ENCODE measurements at places on chromosomes 1 and 21.

DNA sequence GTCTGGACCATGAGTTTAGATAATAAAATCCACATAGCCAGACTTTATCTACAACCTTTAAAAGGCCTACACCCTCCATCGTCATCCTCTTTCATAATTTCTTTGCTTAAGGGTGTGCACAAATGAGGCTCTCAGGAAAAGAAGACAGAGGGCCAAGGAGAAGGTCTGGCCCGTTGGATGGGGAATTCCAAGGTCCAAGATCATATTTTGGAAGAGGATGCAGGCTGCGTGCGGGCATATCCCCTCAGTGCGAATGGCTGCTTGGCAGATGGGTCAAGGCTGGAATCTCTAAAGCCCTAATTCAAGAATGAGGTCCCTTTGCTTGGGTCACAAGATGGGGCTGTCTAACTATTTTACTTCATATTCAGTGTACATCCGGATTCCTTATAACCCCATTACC is 782.2 kb upstream of the NCAM2 start:
- DNase-seq = no peak

DNA sequence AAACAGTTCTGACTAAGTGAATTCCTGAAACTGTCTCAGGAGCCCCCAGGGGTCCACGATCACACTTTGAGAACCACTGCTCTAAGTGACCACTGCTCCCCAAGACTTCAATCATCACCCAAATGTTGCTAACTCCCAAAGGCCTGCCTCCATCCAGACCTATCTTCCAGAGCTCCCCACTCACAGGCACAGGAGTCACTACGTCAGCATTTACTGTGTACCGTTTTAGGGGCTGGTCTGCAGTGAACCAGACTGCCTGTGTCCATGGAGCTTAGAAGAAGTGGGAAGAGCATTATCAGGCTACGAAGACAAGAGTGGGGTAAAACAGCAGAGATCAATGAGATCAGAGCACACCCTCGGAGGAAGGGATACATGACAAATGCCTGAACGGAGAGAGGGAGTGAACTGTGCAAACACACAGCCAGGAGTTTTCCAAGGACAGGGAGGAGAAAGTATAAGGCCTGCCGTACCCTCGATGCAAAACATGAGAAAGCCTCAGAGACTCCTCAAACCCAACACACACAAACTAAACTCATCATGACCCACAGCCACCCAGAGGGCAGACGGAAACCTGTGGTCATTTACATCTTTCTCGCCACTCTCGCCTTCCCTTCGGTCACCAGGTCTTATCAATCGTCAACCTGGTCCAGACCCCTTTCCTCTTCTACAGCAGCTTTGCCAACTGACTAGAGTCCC is 10.1 kb downstream of the GNB1 start:
- DNase-seq = no peak

- DNase-seq = peak; percentile 28
These were observed 5.6 kb upstream of the KCNA10 start for GRCh38 chr1:110524311-110525248.

GRCh38 chr1:19424651-19425570 is 60.4 kb downstream of the CAPZB start:
- DNase-seq = no peak

- no peak for DNase-seq
These were observed 37.0 kb downstream of the TBCE start for GRCh38 chr1:235404190-235404589.

DNA sequence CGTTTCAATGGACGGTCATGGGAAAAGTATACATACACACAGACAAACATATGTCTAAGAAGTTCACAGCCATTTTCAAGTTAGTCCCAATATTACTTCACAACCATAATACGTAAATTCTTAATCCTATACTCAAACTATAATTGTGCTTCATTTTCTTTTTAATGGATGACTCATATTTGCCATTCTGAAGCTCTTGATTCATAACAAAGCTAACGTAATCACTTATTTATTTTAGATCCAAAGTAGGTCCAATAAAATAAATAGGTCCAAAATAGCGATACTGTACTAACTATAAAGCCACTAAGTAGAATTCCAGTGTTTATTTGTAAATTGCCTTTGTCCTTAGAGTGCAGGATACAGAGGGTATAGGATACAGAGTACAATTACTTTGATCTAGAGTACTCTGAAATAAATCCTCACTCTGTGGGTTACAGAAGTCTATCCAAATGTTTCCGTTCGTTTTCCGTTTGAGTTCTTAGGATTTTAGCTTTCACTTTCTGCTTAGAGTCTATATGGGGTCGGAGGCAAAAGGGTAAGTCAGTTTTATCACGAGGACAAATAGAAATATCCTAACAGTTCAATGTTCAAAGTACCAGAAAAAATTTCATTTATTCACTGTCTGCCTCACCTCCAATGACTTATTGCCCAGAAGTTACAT is 8.8 kb upstream of the C1orf115 start:
- no peak for DNase-seq

GRCh38 chr1:167501515-167502191 is 16.7 kb downstream of the CD247 start:
- DNase-seq = no peak
